ENCODE measurements at places on chromosomes 6 and 20.

DNA sequence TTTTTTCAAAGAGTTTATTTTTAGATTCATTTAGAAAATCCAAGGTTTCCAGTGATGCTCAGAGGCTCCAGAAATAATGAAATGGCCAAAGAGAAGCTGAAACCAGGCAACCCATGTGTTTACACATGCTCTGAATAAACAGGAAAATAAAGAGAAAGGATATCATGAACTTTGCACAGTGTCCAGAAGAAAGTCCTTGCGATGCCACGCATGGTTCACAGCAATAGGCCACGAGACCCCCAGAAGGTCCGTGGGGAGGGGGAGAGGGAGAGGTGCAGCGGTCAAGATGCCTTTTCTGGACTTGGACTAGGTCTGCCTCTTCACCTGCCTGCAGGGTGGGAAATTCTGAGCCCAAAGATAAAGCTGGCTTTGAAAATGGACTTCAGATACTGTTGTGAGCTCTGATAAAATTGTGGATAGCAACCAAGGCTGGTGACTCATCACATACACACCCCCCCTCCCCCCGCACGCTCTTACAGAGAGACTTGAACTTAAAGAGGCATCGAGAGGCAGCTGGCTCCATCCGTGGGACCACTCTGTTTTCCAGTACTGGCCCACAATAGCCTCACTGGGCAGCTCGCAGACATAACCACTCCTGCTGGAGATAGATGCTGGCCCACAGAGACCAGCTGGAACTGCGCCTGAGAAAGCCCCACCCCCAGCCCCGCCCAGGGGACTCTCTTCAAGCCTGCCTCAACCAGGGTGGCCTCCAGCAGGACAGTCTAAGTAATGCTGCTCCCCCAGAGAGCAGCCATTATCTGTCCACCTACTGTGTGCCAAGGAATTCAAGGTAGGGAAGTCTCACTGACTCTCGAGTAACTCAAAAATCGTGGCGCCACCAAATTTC lies 21.2 kb upstream of the NFATC2 start:
- no peak for DNase-seq

GRCh38 chr6:52016915-52017748 lies 70.3 kb downstream of the PKHD1 start:
- DNase-seq: no peak

DNA sequence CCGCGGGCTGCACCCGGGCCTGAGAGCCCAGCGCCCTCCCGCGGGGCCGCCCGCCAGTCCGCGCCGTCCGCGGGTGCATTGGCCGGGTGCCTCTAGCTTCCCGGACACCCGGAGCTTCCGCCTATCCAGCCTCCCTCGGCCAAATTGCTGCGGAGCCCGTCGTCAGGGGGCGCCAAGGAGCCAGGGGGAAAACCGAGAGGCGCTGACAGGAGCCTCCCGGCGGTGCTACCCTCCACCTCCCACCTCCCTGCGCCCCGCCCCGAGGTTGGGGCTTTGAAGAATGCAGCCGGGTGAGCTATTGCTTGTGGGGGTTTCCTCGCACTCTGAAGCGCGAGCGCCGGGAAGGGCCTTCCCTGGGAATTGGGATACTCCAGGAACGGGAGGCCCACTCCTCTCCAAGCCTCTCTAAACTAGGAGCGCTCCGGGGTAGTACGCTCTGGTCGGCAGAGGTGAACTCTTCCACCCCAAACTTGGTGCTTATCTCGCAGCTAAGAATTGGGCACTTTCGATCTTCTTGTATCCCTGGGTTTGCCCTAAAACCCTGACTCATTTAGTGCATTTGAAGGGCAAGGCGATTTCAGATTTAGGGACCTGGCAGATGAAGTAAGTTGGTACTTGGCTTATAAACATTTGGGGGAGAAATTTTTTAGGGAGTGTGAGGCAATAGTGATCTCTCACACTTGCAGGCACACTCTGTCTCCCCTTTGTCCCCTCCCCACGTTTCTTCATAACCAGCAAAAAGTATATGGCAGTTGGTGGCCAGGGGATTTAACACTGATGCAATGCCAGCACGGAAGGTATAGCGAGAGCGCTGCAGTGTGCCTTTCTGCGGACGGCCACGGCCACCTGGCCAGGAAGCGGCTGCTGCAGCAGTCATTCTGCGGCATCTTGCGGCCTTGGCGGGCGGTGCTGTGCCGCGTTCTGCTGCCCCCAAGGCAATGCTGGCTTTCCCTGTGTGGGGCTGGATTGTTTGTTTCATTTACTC lies 556 bp downstream of the BEND6 start:
- peak; percentile 55 for DNase-seq

DNA sequence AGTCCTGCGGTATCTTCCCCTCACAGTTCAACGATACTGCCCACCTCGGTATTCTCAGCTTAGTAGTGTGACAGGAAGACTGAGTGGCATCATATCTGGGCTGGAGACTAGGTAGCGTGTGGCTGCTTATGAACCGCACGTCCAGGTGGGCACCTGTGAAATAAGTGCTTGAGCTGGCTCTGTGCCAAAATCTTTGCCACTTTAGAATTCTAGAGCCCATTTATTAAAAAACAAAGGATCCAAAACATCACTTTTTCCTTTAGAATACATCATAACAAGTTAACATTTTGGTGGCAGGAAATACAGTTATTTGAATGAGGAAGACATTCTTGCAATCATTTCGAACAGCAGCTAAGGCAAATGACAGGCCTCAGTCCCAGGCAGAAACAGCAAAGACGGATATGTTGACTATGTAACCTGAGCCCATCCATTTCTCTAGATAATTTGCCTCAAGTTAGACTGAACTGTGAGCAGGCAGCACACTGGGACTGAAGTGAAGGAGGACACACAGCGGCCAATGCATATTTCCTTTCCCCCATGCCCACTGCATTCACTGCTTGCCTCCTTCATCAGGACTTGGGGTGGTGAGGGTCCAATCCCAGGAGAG lies 136.6 kb downstream of the GMDS start:
- DNase-seq: no peak

- no peak for DNase-seq
Observed at GRCh38 chr6:166417285-166417691, 34.5 kb upstream of the MPC1 start.

- no peak for DNase-seq
Observed at GRCh38 chr20:59333951-59334350, 33.5 kb downstream of the EDN3 start.

All from stimulated activated CD4-positive, alpha-beta T cell treated with anti-CD3 and anti-CD28 coated beads, Interleukin-15, amount 100 ng/mL, for 48 hours (primary cell).